D341Med (cell line): ENCODE measurements at places on chromosomes 7 and 10.

DNA sequence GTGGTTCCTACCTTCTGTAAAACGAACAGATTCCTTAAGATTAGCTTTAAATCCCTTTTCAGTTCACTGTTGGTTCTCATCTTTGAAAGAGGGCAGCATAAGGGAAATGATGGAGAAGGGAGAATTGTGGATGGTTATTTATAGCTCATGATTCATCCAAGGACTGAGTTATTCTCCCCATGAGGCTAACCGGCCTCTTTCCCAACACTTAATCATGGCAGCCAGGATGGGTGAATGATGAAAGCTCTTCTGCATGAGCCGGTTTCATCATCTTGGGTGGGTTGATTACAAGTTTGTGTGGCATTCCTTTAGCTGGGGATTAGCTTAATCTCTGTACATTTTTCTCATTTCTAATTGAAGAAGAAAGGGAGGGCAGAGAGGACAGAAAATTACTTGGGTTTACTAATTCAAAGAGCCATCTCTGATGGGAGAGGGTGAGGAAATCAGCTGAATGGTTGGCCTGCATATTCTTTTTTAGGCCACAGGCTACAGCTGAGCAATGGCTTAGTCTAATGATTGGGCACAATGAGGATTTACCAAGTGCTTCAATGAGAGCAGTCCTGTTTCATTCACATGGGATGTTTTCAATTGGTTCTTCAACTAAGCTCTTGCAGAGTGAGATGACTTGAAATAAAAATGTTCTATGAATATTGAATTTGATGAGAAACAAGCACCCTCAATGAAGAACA, 250.0 kb downstream of the BMPER start:
- no peak for DNase-seq

GRCh38 chr10:114551636-114551972, 106.5 kb downstream of the ABLIM1 start:
- no peak for DNase-seq

DNA sequence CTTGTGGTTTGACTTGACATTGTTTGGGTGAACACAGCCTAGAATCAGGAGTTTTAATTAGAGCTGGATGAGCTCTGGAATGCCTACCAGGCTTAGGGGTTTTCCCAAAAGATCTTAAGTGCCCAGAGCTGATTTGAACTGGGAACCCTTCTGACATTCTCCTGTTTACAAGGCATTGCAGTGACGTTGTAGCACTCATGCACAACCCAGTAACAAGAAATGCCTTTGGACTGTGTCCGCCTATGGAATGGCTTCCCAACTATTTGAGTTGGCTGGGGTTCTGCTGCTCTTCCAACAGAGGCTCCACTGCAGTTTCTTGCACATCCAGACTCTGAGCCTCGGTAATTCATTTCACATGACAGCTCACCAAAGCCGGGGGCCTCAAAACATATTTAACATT, 76.7 kb upstream of the MKX start:
- no peak for DNase-seq

GRCh38 chr7:13017881-13018280, 330.4 kb downstream of the ARL4A start:
- DNase-seq, result no peak
